Stimulated activated CD8-positive, alpha-beta memory T cell treated with anti-CD3 and anti-CD28 coated beads, Interleukin-2, amount 100 ng/mL, for 1 hour (primary cell): ENCODE measurements at places on chromosomes 16 and 17.

DNA sequence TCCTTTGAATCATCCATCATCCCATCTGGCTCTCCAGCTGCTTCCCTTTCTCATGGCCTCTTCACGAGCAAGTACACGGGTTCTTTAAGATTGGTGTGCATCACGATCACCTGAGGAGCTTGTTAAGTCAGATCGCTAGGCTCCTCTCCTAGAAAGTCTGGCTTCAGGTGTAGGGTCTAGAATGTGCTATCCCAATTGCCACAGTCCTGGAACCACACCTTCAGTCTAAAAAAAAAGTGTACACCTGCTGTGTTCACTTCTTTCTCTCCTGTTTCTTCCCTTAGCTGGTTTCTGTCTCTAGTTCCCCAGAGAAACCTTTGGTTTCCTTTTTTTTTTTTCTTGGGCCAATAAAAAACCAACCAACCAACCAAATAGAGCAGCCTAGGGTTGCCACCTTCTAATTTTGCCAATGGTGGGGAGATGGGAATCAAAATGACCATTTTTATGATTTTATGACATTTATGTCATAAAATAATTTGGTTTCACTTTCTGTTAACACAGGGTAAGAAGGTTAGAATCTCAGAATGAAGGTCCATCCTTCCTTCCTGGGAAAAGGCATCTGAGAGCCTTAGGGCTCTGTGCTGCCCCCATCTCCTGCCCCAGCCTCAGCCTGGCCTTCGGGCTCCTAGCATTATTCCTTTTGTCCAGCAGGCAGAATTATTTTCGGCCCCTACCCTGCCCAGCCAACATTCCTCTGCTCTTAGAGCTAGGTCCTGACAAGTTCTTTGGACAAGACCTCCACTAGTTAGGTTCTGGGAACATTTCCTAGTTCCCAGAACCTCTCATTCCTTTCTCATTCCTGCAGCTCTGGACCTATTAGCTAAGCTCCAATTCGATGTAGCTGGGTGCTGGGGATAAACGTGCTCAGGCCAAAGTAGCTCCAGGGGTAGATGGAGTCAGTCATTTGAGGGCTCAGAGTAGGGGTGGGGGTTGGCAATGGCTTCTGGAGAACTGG lies 1.9 kb upstream of the GGT6 start:
- DNase-seq, result no peak

GRCh38 chr17:77436481-77436880 lies 295.7 kb downstream of the SEC14L1 start:
- no peak for DNase-seq

GRCh38 chr16:79053577-79053976 lies 547.0 kb downstream of the MAF start:
- no peak for DNase-seq

DNA sequence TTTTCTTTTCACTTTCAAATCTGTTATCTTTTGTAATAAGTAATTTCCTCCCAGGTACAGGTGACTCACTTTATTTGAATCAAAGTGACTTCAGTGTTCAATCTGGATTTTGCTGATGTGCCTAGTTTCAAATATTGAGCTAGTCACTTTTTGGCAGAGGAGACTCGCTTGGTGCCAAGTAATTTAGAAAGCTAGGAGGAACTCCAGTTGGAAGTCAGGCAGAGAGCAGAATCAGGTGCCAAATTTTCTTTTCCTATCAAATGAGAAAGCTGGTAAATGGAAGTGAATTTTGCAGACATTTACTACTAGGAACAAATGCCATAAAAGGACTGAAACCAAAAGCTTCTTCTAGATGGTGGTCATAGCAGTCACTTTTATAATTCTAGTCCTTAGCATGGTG lies 656.0 kb upstream of the KIF2B start:
- no peak for DNase-seq

DNA sequence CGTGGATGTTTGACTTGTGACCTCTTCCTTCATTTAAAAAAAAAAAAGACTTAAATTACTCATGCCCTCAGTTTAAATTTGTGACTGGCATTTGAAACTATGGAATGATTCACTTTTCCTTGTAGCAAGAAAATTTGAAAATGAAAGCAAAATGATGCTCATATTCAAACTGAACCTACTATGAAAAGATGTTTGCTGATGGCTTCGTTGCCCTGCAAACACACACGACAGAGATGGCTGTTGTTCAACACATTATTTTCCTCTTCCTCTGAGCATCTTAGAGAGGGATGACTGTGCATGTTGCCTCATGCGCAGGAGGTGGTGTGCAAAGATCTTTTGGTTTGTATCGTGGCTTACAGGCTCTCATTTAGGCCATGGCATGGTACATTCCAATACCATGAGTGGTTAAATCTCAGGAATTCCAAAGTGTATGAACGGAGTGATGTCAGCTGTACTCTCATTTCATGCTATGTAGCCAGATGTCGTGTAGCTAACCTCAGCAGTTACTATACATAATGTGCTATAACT lies 164.5 kb downstream of the PRKCA start:
- no peak for DNase-seq

GRCh38 chr16:68475071-68475470 lies 26.8 kb upstream of the SMPD3 start:
- DNase-seq, result no peak

DNA sequence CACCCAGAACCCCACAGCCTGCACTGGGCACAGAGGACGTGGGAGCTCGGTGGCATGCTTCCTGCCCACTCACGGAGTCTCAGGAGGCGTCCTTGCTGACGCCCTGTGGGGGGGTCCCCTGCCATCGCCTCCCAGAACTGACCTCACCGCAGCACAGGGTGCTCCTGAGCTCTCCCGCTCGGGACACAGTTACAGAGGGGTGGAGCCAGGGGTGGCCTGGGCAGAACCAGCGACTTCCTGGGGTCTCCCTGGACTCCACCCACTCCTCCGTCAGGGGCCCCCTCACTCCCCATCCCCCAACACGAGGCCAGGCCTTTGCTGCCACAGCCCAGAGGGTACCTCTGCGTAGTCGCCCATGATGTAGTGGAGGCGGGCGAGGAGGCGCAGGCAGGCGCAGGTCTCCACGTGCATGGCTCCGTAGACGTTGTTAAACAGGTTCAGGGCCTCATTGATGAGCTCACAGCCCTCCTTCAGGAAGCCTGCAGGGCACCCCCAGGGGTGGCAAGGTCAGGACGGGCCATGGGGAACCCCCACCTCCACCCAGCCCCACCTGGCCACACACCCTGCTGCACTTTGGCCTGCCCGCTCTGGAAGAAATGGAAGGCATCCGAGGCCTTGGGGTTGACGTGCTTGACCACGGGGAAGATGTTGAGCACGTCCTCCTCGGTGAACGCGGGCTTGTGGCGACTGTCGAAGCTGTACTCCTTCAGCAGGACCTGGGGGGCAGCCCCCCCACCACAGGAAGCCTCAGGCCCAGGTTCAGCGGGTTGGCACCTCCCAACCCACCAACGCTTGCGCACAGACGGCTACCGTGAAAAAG lies 17.8 kb downstream of the CLUH start:
- no peak for DNase-seq

- DNase-seq, result no peak
These were observed 3.6 kb downstream of the BANP start for GRCh38 chr16:87954826-87955225.

GRCh38 chr17:66369830-66370229 lies 67.4 kb downstream of the PRKCA start:
- DNase-seq, result no peak

- no peak for DNase-seq
These were observed 3.6 kb downstream of the PNMT start for GRCh38 chr17:39671651-39672521.

DNA sequence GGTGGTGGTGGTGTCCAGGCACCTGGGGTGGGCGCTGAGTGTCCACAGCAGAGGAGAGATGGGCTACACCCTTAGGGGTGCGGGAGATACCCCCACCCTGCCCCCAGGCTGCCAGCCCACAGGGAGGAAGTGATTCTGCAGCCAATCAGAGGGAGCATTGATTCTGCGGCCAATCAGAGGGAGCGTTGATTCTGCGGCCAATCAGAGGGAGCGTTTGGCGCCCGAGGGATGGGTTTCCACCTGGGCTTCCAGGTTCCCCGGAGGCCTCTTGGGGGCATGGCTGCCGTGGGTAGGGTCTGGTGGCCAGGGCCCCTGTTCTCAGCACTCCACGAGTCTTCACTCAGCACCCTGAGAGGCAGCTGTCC lies 28.2 kb upstream of the ACSF3 start:
- no peak for DNase-seq

- no peak for DNase-seq
These were observed 19.6 kb upstream of the GOT2 start for GRCh38 chr16:58753711-58754134.

DNA sequence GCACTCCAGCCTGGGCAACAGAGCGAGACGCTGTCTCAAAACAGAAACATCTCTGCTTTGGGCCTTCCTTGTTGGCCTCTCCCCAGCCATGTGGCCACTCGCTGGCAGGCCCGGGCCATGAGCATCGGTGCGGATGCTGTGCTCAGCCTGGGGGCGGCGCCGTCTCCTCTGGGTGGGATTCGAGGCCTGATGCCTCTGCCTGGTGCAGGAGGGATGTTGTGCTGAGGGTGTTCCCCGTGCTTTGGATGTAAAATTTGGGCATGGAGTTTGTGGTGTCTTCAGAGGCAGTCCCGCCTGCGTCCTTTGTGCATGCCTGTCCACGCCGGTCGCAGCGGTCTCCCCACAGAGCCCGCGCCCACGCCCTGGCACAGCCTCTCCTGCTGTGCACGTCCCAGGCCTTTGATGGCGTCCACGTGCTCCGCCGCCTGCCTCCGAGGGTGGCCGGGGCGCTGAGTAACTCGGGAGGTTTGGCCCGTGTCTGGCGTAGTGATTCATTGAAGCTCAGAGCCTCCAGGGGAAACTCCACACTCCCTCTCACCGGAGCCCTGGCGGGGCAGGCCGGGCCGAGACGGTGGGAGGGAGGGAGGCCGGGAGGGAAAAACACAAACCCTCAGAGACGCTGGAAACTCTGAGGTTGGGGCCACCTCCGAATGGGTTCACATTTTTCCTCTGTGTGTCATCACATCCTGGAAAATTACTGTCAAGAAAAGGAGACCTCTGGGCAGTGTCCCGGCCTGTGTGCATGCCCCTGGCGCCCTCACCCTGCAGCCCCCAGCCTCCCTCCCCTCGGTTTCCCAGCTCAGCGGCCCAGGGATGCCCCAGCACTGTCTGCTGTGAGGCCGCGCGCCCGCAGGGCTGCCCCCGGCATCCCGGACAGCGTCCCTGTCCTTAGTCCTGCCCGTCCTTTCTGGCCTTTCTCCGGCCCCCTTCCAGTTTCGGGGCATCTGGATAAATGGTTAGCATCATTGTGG lies 19.0 kb downstream of the CENPX start:
- DNase-seq, result no peak

DNA sequence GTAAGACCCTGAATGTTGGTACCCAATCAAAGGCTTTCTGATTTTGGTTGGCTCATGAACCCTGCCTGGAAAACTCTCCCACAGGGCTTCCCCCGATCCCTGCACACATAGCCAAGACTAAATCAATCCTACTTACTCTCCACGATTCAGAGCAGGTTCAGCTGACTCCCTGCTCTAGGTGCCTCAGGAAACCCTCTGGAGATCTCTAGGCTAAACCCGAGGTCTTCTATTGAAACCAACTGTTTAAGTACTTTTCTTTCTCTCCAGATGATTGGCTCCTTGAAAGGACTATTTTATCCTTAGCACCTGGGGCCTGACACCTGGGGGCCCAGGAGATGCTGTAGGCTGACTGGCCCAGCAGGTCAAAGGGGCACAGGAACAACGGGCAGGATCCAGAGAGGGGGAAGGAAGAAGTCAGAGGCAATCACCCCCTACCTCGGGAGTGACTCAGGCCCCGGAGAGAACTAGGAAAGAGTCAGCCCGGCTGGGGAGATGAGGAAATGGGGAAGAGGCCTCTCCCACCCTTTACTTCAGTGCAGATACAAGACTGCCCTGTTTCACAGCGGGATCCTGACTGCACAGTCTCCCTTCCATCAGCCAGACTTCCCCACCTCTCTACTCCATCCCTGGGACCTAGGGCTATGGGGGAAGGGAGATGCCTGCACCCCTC lies 2.0 kb downstream of the TBC1D10B start:
- DNase-seq, result no peak
